Uterine smooth muscle cell (primary cell): ENCODE measurements at places on chromosomes 5 and 9. TPM values are rescaled to one million over a fixed set of nuclear protein-coding genes. Genes with fewer than 3 reads are reported as not detected.

ENTPD2 gene
- not detected in 2 replicates for total RNA-seq

CLINT1 gene
- 112 and 113 TPM in 2 replicates for total RNA-seq

STING1 gene
- 8.6 and 9.5 TPM in 2 replicates for total RNA-seq

NCS1 gene
- total RNA-seq: 54.2 and 76.2 TPM in 2 replicates

TMEM174 gene
- not detected in 2 replicates for total RNA-seq

INSL4 gene
- not detected in 2 replicates for total RNA-seq

PTGER4 gene
- total RNA-seq: 2.9 and 4.3 TPM in 2 replicates

C5orf34 gene
- 4.4 and 11.5 TPM in 2 replicates for total RNA-seq

ENTREP1 gene
- not detected in 2 replicates for total RNA-seq

NUTM2G gene
- total RNA-seq: not detected in 2 replicates

SLCO4C1 gene
- under 0.01 TPM in 2 replicates for total RNA-seq

GGTA1 gene
- under 0.01 TPM in 1 of 2 replicates, not detected in the other for total RNA-seq

FAM221B gene
- total RNA-seq: not detected in 2 replicates

EGFLAM gene
- 0.75 and 1.1 TPM in 2 replicates for total RNA-seq

KLF4 gene
- total RNA-seq: 3.3 and 10.9 TPM in 2 replicates

IL5 gene
- total RNA-seq: not detected in 2 replicates

PCAT7 gene
- total RNA-seq: not detected in 2 replicates

NR5A1 gene
- total RNA-seq: not detected in 2 replicates

SPINK4 gene
- not detected in 2 replicates for total RNA-seq
